Heart left ventricle (tissue), 16 donors: ENCODE measurements at places on chromosomes 1 and 21. TPM values are rescaled to one million over a fixed set of nuclear protein-coding genes. Genes with fewer than 3 reads are reported as not detected.

CACHD1 gene
- 6.8 TPM for total RNA-seq

RASAL2 gene
- 22.3 TPM for total RNA-seq

LRRC71 gene
- not detected for total RNA-seq

CD1B gene
- 0.29 TPM for total RNA-seq

KLF18 gene
- total RNA-seq, result not detected

UBQLN4 gene
- total RNA-seq, result 24.1 TPM

GPR61 gene
- 0.16 TPM for total RNA-seq

KCNA2 gene
- total RNA-seq, result 1.3 TPM

SLFNL1 gene
- 0.12 TPM for total RNA-seq

CD160 gene
- not detected for total RNA-seq

TSPAN1 gene
- 0.71 TPM for total RNA-seq

DNA sequence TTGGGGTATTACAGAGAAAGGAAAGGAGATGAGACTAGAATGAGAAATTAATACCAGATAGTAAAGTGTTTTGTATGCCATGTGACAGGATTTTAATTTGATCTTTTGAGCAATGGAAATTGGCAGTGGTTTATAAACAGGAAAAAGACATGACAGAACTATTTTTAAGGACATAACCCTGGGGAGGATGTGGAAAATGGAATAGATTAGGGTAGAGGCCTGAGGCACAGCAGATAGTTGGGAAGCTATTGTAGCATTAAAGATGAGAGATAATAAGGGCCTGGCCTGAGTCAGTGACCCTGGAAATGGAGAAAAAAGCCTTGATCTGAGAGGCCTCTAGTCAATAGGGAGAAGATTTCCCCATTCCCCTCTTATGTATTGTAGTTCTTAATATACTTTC, 22.1 kb upstream of the KCNA3 start:
- no peak for DNase-seq
- H3K4me1 ChIP-seq, result peaks cover 12% of the 10 kb centered on the region
- no peaks in the 10 kb centered on the region for H3K36me3 ChIP-seq

GRCh38 chr21:22703521-22703920, 1705.3 kb downstream of the NCAM2 start:
- H3K36me3 ChIP-seq, result no peaks in the 10 kb centered on the region
- no peaks in the 10 kb centered on the region for H3K4me1 ChIP-seq
- H3K27me3 ChIP-seq, result no peaks in the 10 kb centered on the region
- no peak for DNase-seq
- no peak overlapping the region for H3K27ac ChIP-seq

GRCh38 chr1:22257290-22258275, 114.7 kb upstream of the WNT4 start:
- no peak overlapping the region for H3K27ac ChIP-seq
- DNase-seq, result peak; percentile 20
- H3K36me3 ChIP-seq, result no peaks in the 10 kb centered on the region
- no peaks in the 10 kb centered on the region for H3K4me1 ChIP-seq
- no peaks in the 10 kb centered on the region for H3K27me3 ChIP-seq

DNA sequence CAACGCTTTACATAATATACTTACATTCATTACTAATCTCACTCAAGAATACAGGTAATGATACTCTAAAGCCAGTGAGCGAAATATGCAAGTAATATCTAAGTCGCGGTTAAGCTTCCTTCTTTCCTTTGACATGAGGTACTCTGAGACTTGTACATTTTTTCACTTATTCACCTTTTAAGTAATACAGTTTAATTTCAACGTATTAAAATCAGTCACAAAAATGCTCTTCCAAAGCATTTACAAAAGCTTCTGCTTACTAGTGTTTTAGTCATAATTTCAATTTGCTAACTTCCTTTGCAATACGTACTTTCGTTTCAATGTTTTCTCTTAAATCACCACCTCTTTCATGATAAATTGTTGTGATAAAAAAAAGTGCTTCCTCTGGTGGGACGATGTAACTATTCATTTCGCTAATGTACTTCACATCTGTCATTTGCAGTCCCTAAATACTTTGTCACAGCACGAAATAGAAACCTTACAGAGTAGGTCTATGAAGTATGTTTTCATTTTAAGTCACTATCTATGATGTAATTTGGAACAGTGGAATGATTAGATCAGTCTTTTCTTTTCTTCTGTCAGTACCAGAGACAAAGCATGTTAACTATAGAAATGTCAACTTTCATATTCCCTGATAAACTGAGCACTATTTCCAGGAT, 34.0 kb upstream of the ADGRL4 start:
- H3K36me3 ChIP-seq, result no peaks in the 10 kb centered on the region
- no peaks in the 10 kb centered on the region for H3K27me3 ChIP-seq
- H3K4me3 ChIP-seq, result peak overlapping the region; percentile 21
- H3K4me1 ChIP-seq, result no peaks in the 10 kb centered on the region

DNA sequence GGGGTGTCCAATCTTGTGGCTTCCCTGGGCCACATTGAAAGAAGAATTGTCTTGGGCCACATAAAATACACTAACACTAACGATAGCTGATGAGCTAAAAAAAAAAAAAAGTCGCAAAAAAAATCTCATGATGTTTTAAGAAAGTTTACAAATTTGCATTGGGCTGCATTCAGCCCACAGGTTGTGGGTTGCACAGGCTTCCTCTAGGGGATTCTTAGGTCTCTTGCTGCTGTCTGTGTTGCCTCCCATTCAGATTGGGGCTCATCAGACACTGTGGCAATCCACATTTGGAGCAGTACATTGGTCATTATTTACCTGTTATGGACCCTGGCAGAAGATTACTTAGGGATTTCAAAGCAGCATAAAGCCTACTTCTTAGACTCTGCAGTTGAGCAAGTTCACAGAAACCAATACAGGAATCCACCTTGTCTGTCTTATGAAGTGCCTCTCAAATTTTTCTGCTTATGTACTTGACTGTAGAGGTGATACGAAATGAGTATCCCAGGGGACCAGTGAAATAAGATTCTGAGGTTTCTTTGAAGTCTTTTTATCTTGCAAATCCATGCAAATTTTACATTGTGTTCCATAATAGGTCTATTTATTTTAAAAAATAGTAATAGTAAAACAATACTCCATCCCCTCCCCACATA, 205.5 kb downstream of the RPS6KC1 start:
- no peaks in the 10 kb centered on the region for H3K36me3 ChIP-seq
- DNase-seq, result no peak
- H3K4me1 ChIP-seq, result no peaks in the 10 kb centered on the region

DNA sequence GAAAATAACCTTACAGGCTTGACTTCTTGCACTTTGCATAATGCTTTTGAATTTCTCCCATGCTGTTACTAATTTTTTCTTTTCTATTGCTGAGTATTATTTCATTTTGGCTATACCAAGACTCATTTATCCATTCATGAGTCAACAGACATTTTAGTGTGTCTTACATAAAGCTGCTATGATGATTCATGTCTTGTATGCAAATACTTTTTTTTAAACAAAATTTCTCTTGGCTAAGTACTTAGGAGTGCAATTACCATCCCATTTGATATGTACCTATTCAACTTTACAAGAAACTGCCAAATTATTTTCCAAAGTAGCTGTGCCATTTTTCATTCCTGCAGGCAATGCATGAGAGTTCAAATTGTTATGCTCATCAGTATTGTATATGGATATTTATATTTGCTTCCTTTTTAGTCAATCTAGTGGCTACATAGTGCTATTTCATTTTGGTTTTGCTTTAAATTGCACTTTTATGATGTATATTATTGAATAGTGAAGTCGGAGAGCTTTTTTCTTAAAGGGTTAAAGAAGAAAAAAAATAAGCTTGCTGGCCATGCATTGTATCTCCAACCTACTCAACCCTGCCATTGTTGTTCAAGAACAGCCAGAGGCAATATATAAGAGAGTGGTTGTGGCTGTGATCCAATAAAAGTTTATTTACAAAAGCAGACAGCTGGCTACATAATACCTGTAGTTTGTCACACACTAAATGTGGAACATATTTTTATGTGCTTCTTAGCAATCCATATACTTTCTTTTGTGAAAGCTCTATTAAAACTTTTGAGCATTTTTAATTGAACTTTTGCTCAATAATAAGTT, 862.8 kb downstream of the KCNT2 start:
- H3K27me3 ChIP-seq, result no peaks in the 10 kb centered on the region
- no peak for DNase-seq
- no peaks in the 10 kb centered on the region for H3K4me1 ChIP-seq
- H3K36me3 ChIP-seq, result no peaks in the 10 kb centered on the region

DNA sequence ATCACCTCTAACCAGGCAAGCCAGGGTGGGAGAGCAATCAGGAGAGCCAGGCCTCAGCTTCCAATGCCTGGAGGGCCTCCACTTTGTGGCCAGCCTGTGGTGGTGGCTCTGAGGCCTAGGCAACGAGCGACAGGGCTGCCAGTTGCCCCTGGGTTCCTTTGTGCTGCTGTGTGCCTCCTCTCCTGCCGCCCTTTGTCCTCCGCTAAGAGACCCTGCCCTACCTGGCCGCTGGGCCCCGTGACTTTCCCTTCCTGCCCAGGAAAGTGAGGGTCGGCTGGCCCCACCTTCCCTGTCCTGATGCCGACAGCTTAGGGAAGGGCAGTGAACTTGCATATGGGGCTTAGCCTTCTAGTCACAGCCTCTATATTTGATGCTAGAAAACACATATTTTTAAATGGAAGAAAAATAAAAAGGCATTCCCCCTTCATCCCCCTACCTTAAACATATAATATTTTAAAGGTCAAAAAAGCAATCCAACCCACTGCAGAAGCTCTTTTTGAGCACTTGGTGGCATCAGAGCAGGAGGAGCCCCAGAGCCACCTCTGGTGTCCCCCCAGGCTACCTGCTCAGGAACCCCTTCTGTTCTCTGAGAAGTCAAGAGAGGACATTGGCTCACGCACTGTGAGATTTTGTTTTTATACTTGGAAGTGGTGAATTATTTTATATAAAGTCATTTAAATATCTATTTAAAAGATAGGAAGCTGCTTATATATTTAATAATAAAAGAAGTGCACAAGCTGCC, 19.8 kb downstream of the CSF1 start:
- H3K4me3 ChIP-seq, result no peak overlapping the region
- H3K27me3 ChIP-seq, result no peaks in the 10 kb centered on the region
- DNase-seq, result no peak
- H3K27ac ChIP-seq, result peak overlapping the region; percentile 86
- H3K36me3 ChIP-seq, result peaks cover 7% of the 10 kb centered on the region

GRCh38 chr1:246131095-246131494, 376.0 kb downstream of the SMYD3 start:
- no peaks in the 10 kb centered on the region for H3K27me3 ChIP-seq
- H3K27ac ChIP-seq, result no peak overlapping the region
- no peaks in the 10 kb centered on the region for H3K4me1 ChIP-seq
- DNase-seq, result no peak
- H3K4me3 ChIP-seq, result no peak overlapping the region

- H3K27me3 ChIP-seq, result no peaks in the 10 kb centered on the region
- no peak overlapping the region for H3K27ac ChIP-seq
- no peak for DNase-seq
- H3K36me3 ChIP-seq, result no peaks in the 10 kb centered on the region
- no peak overlapping the region for H3K4me3 ChIP-seq
- no peaks in the 10 kb centered on the region for H3K4me1 ChIP-seq
Observed at GRCh38 chr1:170239445-170239844, 93.7 kb downstream of the NTMT2 start.

- no peak overlapping the region for H3K4me3 ChIP-seq
- no peak for DNase-seq
- H3K27me3 ChIP-seq, result no peaks in the 10 kb centered on the region
- H3K36me3 ChIP-seq, result no peaks in the 10 kb centered on the region
Observed at GRCh38 chr1:218985424-218985984, 188.2 kb upstream of the LYPLAL1 start.

GRCh38 chr1:213560226-213560625, 427.5 kb upstream of the PROX1 start:
- no peaks in the 10 kb centered on the region for H3K27me3 ChIP-seq
- no peaks in the 10 kb centered on the region for H3K36me3 ChIP-seq
- H3K4me1 ChIP-seq, result no peaks in the 10 kb centered on the region
- H3K4me3 ChIP-seq, result no peak overlapping the region
- DNase-seq, result no peak

- no peaks in the 10 kb centered on the region for H3K36me3 ChIP-seq
- no peak overlapping the region for H3K4me3 ChIP-seq
- H3K27ac ChIP-seq, result no peak overlapping the region
- no peak for DNase-seq
Observed at GRCh38 chr1:93537924-93538323, 90.0 kb downstream of the FNBP1L start.

- no peaks in the 10 kb centered on the region for H3K36me3 ChIP-seq
- H3K27ac ChIP-seq, result no peak overlapping the region
- H3K27me3 ChIP-seq, result no peaks in the 10 kb centered on the region
- no peak overlapping the region for H3K4me3 ChIP-seq
- no peaks in the 10 kb centered on the region for H3K4me1 ChIP-seq
Observed at GRCh38 chr1:54608566-54609230, 14.6 kb downstream of the FAM151A start.

GRCh38 chr1:233671286-233671685, 57.4 kb downstream of the KCNK1 start:
- DNase-seq, result no peak
- no peak overlapping the region for H3K4me3 ChIP-seq
- H3K36me3 ChIP-seq, result no peaks in the 10 kb centered on the region

- DNase-seq, result no peak
- peak overlapping the region; percentile 30 for H3K27ac ChIP-seq
- no peak overlapping the region for H3K4me3 ChIP-seq
- no peaks in the 10 kb centered on the region for H3K4me1 ChIP-seq
- peaks cover 16% of the 10 kb centered on the region for H3K36me3 ChIP-seq
- no peaks in the 10 kb centered on the region for H3K27me3 ChIP-seq
Observed at GRCh38 chr1:222627232-222627631, 9.3 kb downstream of the MIA3 start.

DNA sequence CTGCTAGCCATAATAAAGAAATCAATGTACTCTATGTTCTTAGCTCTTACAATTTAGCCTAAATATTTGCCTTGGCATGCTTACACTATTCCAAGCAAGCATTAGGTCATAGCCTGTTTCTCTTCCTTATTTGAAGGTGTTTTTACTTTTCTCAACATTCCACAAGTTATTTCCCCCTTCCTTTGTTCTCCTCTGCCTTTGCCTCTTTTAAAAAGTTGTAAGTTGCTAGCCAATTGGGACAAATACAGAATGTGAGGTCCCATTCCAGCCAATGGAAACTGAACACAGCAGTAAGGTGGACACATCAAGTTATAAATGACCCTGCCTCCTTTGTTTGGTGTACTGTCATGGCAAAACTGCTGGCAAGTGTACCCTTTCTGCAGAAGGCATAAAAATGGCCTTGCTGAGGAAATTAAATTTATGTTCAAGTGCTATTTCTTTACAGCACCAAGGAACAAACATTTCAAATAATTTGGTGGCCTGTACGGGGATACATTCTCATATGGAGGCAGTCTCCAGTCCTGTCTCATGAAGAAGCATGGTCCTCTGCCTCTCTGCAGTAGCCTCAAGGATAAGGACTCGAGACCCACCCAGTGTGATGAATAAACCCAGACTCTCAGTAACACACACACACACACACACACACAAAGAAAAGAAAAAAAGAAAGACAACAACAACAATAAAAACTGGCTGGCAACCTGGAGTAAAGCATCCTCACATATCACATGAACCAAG, 28.8 kb upstream of the FMO1 start:
- H3K4me1 ChIP-seq, result no peaks in the 10 kb centered on the region
- no peaks in the 10 kb centered on the region for H3K27me3 ChIP-seq

- H3K4me1 ChIP-seq, result peaks cover 18% of the 10 kb centered on the region
- DNase-seq, result no peak
- no peaks in the 10 kb centered on the region for H3K36me3 ChIP-seq
Observed at GRCh38 chr1:42034426-42034825, 115.7 kb upstream of the HIVEP3 start.

- no peak for DNase-seq
- H3K27me3 ChIP-seq, result peaks cover 48% of the 10 kb centered on the region
- H3K36me3 ChIP-seq, result no peaks in the 10 kb centered on the region
- no peaks in the 10 kb centered on the region for H3K4me1 ChIP-seq
Observed at GRCh38 chr1:18723701-18724411, 93.2 kb downstream of the PAX7 start.
